Ammon's horn (tissue), 1 donor: ENCODE measurements at places on chromosomes 7 and 10.

DNA sequence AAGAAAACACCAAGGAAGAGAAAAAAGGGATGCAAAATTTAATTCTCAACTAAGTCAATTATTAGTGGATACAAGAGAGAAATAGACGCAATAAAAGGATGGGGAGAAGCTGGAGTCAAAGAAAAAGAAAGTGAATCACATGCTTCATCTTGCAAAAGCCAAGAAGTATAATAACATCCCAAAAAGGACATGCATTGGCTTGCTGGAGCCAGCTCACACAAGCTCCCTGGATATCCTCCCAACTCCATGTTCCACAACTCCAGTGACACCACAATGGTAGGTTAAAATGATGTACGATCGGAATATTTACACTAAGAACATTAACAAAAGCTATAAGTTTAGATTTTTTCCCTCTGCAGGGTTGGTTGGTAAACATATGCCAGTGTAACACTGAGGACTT, 72.4 kb downstream of the MACC1 start:
- DNase-seq: no peak

GRCh38 chr7:47852330-47853245, 95.7 kb downstream of the PKD1L1 start:
- DNase-seq: no peak

DNA sequence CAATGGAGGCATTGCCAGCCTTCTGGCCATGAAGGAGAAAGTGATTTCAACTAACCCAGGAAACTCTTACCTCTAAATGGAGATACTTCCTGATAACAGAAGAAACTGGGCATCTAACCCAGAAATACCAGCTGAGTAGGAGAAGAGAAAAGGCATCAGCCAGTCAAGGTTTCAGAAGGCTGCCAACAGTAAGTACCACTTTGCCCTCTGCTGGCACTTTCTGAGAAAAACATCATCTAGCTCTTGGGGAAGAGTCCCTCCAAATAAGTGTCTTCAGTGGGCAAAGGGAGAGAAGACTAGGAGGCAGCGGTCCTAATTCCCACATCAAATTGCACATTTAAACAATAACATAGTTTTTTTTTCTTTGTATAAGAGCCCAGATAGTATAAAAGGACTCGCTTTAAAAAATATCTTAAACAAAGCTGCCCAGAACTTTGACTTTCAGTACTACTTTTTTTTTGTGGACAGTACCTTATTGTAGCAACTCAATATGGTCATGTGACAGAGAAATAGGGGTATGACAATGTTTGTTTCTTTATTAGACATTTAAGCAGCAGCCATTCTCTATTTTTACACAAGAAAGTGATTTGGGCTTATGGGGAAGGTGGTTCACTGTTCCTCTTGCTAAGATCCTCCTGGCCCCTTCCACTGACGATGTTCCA, 157.3 kb downstream of the CTTNBP2 start:
- DNase-seq: peak; percentile 86

DNA sequence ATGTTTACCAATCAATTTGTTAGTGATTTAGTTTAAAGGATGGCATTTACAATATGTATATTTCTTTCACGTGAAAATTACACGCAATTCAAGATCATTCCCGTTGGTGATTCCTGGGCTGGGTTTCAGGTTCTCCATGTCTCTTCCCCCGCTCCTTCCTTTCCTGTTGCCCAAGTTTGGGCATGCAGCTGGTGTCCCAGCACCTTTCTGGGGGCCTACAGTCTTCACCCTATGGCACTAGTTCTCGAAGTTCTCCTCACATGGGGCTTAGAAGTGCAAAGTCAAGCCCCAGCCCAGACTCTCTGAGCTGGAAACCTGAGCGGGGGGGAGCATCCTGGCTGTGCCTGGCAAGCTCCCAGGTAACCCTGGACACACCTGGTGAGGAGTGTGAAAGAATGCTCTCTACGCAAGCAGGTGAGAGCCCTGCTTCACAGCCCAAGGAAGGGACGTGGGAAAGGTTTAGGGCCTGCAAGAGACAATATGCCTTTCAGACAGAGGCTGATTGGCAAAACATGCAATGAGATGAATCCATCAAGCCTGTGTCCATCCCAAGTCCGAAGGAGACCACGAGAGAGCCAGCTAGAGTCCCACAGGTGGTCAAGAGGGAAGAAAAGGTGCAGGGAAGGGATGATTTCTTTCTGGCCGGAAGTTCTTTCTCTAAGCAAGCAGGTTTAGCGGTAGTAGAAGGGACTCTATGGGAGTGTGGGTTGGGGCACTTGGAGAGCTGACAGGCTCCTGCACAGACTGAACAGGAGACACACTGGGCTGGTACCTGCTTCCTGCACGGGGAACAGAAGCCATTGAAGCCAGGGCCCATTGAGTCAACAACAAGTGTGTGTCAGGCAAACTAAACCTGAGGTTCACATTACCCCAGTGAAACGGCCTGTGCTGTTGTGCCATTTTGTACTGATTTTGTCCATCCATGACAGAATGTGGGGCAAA, 131.1 kb downstream of the ADARB2 start:
- DNase-seq: no peak
